Calu3 (cell line): ENCODE measurements at places on chromosomes 1 and 21. TPM values are rescaled to one million over a fixed set of nuclear protein-coding genes. Genes with fewer than 3 reads are reported as not detected.

DNA sequence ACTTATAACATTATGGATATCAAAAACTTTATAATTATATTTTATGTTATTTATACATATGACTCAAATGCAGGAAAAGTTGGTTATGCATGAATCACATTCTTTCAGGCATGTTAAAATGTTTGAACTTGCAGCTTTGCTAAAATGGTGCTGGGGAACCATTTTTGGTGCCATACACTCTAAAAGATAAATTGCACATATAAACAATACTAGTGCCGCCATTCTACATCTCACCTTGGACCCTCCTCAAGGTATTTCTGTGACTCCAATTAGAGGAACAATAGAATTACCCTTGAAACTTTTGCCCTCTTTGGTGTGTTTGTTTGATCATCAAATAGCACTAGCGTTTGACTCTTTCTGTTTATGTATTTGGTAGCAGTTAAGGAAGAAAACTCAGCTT lies 997 bp downstream of the PRKACB start:
- DNase-seq: no peak

- no peak for DNase-seq
These were observed 102.0 kb downstream of the TGFB2 start for GRCh38 chr1:218447010-218447689.

- no peak for DNase-seq
These were observed 44.9 kb upstream of the EPHA8 start for GRCh38 chr1:22518379-22518778.

DNA sequence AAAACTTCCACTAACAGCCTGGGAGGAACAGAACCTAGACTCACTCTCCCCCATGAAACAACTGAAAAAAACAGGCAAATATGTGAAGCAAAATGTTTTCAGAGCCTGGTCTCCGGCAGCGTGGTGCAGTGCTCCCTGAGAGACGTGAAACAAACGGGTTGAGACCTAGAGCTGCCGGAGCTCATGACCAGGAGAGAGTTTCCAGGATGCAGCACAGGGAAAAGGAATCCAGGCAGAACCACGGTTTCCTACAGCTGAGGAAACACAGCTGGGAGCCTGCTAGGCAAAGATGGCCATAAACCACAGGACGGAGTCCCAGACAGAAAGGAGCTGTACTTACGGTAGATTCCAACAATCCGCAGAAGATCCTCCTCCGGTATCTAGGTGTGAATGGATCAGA lies 20.2 kb upstream of the SLC19A1 start:
- no peak for DNase-seq

DNA sequence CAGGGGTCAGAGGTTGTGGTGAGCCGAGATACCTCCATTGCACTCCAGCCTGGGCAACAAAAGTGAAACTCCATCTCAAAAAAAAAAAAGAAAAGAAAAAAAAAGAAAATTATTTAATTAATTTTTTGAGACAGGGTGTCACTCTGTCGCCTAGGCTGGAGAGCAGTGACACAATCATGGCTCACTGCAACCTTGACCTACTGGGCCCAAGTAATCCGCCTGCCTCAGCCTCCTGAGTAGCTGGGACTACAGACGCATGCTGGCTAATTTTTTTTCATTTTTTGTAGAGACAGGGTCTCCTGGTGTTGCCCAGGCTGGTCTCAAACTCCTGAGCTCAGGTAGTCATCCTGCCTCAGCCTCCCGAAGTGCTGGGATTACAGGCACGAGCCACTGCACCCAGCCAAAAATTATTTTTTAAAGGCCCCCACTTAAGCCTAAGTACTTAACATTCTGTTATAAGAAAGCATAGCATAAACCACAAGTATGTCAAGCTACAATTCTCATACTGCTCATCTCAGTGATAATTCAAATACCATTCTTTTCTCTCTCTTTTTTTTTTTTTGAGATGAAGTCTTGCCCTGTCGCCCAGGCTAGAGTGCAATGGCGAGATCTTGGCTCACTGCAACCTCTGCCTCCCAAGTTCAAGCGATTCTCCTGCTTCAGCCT lies 19.9 kb downstream of the NUCKS1 start:
- no peak for DNase-seq

GRCh38 chr1:66323958-66324625 lies 209.9 kb upstream of the SGIP1 start:
- DNase-seq: no peak

The FALEC gene
- 0.71 TPM in 1 of 2 replicates, not detected in the other for total RNA-seq
